ENCODE measurements at places on chromosomes 1 and 21. TPM values are rescaled to one million over a fixed set of nuclear protein-coding genes. Genes with fewer than 3 reads are reported as not detected.

DNA sequence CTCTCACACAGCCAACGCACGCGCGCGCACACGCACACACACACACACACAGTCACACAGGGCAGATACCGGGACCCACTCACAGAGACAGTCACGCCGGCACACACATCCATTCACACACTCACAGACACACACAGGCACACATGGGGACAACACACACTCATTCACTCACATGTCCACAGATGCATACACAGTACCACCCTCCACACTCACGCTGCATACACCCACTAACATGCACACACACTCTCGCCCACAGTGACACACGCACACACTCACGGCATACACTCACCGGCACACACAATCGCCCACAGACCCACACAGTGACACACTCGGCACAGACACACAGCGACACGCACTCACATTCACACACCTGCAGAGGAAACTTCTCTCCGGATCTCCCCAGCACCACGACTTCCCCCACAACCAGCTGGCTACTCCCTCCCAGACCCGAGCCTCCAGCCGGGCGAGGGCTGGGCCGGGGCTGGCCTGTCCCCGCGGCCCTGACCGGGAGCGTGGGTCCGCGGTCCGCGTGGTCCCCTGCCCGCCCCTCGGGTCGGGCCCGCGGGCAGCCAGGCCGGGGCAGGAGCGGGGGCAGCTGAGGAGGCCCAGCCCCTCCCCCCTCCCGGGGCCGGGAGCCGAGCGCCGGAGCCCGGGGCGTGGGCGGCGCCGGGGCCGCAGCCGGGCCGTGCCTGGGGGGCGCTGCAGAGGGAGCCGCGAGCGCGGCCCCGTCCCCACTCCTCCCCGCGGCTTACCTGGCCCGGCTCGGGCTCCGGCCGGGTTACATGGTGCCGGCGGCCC lies 552 bp downstream of the DLGAP3 start:
- no peak for DNase-seq

DNA sequence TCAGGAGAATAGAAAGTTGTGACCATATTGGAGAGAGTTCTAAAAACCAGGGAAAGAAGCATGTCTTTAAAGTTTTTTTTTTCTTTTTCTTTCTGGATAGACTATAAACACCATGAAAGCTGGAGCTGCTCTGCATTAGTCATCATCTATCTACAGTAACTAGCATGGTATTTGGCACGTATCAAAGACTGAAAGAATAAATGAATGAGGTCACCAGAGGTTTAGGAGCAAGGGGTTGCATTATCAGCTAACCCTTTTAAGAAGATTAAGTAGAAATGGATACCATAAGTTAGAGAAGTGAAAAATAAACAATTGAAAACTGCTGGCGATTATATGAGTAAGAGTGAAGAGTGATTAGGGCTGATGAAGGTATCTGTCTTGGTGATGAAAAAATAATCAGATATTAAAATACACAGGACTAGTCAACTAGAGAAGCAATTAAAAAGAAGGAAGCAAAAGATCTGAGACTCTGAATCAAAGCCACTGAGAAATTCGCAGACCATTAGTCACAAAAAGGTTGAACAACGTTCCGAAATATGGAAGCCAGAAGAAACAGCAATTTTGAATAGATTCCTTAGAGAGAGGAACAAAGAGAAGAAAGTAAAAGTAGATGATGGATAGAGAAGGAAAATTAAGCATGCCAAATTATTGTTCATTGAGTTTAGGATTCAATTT lies 536.4 kb downstream of the DPYD start:
- DNase-seq: peak; percentile 97

GRCh38 chr1:207072233-207072632 lies 16.4 kb upstream of the C4BPB start:
- no peak for DNase-seq

DNA sequence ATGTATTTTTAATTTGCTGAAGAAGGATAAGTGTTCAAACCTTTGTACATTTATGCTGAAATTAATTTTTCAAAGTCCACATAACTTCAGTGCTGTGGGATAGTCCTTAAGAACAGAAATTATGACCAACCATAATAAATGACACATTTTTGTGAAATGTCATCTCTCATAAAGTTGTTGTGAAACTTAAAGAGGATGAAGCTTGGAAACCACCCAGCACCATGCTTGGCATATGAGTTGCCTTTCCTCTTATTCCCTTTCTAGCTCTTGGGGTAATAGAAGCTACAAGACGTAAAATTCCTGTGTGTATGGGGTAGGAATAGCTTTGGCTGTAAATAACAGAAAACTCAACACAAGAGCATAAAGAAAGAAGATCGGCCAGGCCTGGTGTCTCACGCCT lies 18.9 kb upstream of the USP24 start:
- no peak for DNase-seq

- DNase-seq: no peak
These were observed 20.4 kb upstream of the FMOD start for GRCh38 chr1:203371288-203371687.

GRCh38 chr21:38806942-38807284 lies 1.2 kb downstream of the ETS2 start:
- DNase-seq: peak; percentile 53

- peak; percentile 70 for DNase-seq
These were observed 72.4 kb downstream of the ABCA4 start for GRCh38 chr1:94048413-94049164.

DNA sequence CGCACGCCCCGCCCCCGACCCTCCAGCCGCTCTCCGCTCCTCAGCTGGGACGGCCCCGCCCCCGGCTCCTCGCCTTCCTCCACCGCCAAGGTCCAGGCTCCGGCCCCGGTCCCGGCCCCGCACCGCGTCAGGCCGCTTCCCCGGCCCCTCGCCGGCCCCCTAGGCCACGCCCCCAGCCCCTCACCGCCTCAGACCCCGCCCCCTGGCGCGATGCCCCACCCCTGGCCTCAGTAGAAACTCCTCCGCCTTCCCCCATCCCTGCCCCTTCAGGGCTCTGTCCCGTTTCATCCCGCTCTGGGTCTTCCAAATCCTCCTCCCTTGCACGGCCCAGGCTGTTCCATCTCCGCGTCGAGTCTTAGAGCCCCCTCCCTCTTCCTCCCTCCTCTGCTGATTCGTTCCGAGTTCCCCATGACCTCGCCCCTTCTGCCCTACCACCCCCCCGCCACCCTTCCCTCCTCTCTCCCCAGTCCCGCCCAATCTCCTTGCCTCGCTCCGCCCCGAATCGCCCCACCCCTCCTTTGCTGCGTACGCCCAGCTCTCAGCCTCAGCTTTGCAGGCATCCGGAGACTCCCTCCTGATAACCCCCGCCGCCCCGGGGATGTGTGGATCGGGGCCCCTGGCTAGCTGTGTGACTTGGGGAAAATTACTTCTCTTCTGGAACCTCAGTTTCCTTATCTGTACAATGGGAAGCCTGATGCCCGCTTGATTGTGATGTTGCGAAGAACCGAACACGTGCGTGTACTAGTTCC lies 448 bp upstream of the ASAP3 start:
- peak; percentile 95 for DNase-seq

GRCh38 chr1:8875216-8875861 lies 3.1 kb downstream of the ENO1 start:
- no peak for DNase-seq

- no peak for DNase-seq
These were observed 98.4 kb downstream of the MAGI3 start for GRCh38 chr1:113488576-113489177.

DNA sequence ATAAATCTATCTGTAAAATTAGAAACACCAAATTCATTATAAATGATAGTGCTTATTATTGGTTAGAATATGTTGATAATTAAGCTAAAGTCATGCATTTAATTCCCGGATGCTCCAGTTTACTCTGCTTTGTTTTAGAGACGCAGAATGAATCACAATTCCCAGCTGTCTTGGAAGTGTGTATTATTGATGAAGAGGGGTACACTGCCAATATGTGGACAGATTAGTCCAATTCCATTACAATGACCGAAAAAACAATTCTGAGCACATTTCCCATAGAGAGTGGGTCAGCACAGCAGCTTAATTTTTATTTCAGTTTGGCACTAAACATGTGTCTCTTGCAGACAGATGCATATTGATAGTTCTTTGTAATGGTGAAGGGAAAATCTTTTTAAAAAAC lies 146.7 kb downstream of the KCNT2 start:
- no peak for DNase-seq

- peak; percentile 88 for DNase-seq
These were observed 707 bp upstream of the KLHL21 start for GRCh38 chr1:6603238-6603914.

- DNase-seq: peak; percentile 97
These were observed 54.1 kb downstream of the CD46 start for GRCh38 chr1:207805841-207806421.

DNA sequence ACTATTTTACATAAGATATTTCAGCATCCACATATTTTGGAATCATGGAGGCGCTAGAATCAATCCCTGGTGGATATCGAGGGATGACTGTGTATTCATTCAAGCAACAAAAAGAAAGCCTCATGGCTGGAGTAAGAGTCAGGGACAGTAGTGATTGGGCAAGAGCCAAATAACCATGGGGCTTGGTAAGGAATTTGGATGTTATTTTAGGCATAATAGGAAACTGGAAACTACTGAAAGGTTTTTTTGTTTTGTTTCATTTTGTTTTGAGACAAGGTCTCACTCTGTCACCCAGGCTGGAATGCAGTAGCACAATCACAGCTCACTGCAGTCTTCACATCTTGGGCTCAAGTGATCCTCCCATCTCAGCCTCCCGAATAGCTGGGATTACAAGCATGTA lies 33.8 kb upstream of the EYA3 start:
- peak; percentile 40 for DNase-seq

CHI3L2 gene
- total RNA-seq: 10.5 TPM

ABCD3 gene
- total RNA-seq: 37.6 TPM

PPIAL4G gene
- total RNA-seq: not detected

Data from fibroblast of the aortic adventitia (primary cell).